ENCODE measurements at places on chromosomes 11 and 22.

DNA sequence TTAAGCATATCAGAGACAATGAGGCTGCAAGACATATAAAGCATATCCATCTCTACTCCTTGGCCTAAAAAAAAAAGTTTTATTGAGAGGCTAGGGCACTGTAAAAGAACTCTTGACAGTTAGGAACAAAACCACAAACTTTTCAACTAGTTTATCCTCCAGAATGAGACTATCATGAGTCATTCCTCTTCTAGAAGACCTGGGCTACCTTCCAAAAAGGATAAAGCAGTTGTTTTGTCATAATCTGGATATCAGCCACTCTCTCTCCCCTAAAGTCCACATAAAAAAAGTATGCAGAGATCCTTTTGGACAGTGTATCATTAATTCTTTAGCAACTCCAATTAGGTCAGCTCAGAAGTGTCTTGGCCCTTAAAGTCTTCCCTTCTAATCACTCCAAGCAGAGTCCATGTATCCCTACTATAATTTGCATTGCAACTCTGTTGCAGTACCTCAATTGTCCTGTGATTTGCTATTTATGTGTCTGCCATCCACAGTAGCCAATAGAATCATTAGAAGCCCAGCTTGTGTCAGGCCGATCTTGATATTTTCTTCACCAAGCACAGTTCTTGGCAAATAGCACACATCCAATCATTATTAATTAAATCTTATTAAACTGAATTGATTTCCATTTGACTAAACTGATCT lies 10.4 kb downstream of the OR51T1 start:
- DNase-seq: no peak

GRCh38 chr11:72229336-72229924 lies 4.9 kb downstream of the INPPL1 start:
- DNase-seq: no peak

DNA sequence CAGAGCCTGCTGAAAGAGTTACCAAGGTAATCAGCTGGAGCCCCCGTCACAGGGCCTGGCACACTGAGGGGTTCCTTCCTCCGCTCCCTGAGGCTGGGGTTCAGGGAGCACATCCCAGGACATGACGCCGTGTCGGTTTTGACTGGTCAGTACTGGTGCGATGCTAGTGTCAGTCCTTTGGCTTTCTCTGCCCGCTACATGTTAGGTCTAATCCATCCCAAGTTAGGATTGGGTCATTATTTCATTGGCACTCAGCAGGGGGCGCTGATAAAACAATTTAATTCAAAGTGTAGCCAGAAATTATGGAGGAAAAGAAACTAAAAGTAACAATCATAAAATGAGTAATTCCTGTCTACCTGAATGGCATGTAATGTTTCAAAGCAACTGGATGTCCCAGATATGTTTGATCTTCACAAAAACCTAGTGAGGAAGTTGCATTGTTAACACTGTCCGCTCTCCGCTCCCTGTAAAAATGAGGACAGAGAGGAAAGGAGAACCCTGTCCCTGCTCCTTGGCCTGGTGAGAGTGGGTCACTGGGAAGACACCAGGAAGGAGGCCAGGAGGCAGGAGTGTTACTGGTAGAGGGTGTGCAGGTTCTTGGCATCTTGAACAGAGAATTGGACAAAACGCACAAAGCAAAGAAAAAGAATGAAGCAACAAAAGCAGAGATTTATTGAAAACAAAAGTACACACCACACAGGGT lies 27.1 kb downstream of the TSKU start:
- DNase-seq: no peak

GRCh38 chr11:114416441-114416961 lies 16.0 kb downstream of the RBM7 start:
- DNase-seq: no peak

DNA sequence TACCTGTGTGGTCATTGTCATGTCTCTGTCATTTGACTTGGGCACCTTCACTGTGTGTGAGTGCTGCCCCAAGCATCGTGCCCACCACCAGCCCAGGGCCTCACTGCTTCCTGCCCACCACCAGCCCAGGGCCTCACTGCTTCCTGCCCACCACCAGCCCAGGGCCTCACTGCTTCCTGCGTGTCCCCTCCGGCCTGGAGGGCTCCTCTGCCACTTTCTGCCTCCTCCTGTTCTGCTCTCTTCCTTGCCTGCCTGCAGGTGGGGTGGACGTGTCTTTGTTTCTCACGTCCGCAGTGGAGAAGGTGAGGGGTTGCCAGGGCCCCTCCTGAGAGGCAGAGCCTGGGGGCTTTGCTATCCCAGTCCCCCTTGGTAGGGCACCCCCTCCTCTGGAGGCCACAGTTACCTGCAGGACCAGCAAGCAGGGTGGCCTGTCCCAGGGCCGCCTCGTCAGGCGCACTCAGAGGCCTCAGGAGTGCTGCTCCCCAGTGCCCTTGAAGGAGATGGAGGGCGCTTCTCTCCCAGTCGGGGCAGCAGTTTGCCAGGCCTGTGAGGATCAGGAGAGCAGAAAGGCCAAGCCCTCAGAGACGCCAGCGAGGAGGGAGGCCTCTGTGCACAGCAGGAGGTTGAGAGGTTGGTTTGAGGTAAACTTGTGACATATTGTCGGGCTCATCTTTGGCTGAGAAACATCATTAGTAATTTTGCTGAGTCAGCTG lies 290.7 kb downstream of the TBC1D22A start:
- no peak for DNase-seq

DNA sequence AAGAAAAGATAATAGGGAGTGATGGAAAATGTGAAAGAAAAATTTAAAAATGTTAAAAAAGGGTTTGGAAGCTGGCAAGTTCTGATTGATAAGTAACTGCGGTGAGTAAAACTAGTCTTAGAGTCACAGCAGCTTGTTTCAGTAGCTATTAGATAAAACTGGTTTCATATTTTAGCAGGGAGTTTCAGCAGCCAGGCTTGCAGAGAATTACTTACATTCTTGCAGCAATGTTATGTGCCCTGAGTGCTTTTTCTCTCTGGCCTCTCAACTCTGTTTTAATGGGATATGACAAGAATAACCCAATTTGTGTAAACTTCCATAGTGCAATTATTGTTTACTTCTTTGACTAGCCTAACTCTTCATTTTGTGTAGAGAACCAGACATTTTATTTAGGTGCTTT lies 33.6 kb downstream of the PPME1 start:
- no peak for DNase-seq

GRCh38 chr11:59069087-59069486 lies 17.0 kb upstream of the GLYATL1B start:
- DNase-seq: no peak
